GOT3 (cell line): ENCODE measurements at places on chromosomes 6 and 20.

GRCh38 chr6:44527181-44527580, 139.7 kb downstream of the CDC5L start:
- DNase-seq = no peak

DNA sequence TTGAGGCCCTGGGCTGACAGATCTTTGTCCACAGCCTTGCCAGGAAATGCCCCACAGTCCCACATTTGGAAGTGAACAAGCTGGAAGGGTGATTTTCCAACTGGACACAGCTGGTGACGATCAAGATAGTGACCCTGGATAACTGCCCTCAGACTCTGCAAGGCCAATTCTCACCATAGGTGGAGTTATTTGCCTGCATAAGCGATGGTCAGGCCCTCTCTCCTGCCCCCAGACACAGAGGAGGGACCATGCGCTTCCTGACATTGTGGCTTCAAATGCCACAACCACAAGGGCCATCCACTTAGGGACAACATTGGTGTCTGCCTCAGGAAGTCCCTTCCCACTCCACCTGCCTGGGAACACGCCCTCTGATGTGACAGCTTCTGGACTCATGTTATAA, 96.0 kb downstream of the JPH2 start:
- no peak for DNase-seq

GRCh38 chr20:18287546-18287914, 797 bp upstream of the ZNF133 start:
- no peak for DNase-seq

DNA sequence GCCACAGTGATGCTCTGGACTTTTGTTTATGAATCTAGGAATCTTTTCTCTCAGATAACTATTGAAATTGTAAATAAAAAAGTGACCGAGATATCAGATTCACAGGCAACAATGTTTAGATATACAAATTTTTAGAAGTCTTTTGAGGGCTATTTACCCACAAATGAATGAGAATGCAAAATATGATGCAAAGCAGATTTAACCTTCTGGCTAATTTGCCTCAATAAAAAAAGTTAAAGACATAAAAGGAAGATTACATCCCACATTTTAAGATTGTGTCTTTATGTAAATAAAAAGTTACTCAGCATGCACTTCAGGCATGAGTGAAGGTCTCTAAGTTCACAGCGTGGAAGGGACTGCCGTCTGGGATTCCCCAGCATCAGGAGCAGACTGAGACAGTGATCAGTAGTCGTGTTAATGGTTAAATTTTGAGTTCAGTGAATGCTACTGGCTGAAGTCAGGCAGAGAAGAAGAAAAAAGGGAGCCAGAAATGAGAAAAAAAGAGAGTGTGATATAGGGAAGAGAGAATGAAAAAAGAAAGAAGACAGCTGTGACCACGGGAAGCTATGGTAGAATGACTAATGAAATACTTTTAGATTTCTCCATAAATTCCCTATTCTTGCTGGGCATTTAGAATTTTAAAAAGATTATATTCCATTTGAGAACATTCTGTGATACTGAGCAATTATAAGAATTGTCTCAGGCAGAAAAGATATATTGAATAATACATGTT, 93.6 kb downstream of the MYB start:
- DNase-seq = no peak

DNA sequence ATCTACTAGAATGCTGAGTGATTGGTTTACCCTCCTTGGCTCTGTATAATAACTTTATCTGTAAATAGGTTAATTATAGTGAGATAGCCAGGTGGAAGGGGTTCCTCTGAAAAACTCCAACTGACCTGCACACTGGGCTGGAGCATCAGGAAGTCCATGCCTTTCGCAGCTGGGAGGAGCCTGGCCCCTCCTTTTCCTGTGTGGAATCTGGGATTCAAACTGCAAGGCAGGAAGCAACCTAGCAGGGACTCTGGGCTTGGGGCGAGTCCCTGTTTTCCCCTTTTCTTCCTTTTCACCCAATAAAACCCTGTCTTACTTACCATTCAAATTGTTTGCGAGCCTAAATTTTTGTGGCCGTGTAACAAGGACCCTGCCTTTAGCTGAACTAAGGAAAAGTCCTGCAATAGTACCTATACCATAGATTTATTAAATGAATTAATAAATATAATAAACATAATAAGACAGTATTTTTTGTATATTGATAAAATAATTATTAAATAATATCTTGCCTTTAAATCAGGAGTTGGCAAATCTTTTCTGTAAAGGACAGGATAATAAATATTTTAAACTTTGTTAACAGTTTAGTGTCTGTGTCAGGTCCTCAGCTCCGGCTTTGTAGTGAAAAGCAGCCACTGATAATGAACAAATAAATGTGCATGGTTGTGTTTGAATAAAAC, 406.2 kb upstream of the MMS22L start:
- no peak for DNase-seq

DNA sequence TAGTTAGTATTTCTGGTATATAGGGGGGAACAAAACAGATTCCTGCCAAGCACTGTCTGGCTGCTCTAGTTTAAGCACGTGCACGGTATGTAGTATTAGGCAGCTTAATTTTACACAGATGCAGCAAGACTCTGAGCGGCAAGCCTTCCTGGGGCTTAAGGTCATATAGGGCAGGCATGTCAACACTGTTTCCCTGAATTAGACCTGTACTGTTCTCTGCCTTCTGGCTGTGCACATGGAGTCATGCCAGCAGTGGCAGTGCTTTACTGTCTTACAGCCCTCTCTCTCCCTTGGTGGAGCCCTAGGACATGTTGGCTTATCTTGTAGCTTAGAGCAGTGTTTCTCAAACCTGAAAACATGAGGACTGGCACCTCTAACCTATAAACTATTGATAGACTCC, 56.6 kb downstream of the PHF20 start:
- no peak for DNase-seq

- no peak for DNase-seq
Measured at GRCh38 chr6:157929076-157929475, 52.6 kb upstream of the SYNJ2 start.

- DNase-seq = no peak
Measured at GRCh38 chr20:2713285-2713684, 20.7 kb downstream of the EBF4 start.

- DNase-seq = no peak
Measured at GRCh38 chr6:35911871-35912653, 8.8 kb downstream of the SRPK1 start.

GRCh38 chr20:16459019-16459700, 114.1 kb downstream of the KIF16B start:
- no peak for DNase-seq

DNA sequence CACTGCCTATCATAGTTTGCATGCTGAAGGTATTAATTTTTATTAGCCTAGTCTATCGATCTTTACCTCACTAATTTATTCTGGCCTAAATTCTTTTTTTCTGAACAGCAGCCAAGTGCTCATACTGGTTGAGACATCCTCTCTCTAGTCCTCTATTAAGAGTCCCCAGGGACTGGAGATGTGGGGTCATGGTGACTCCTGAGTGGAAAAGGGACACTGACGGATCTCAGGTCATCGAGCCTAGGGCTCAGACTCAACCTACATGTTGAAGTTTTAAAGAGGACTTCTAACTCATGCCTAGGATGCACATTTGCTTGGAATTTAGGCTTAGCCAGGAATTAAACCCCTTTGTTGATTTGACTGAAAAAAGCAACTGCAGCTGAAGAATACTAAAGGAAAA, 378.1 kb downstream of the BTBD9 start:
- no peak for DNase-seq

DNA sequence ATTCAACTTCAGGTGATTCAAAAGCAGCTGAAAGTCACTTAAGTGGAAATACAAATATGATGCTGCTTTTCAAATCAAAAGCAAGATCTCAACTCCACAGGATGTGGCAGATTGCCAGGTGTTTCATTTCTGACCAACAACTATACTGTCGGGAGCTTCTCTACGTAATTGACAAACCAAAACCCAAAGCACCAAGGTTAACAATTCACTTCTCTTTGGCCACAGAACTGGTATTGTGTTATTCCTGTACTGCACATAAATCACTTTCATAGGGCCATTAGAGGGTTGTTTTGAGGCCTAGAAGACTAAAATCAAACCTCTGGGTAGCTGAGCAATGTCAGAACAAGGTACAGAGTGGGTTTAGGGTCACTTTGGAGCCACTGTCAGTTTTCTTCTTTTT, 169.7 kb downstream of the HAO1 start:
- no peak for DNase-seq

DNA sequence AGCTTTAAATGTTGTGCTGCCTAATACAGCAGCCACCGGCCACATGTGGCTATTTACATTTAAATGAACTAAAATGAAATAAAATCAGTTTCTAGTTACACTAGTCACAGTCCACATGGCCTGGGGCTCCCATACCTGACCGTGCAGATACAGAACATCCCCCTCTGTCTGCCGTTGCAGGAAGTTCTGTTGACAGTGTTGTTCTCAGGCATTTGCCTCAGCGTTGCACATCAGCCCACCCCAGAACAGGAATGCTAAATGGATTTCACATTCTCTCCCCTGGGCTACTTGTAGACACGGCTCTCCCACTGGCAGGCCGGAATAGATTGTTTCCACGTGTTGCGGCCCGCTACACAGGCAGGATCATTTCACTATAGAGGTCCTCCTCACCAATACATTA, 26.3 kb downstream of the JAG1 start:
- no peak for DNase-seq

DNA sequence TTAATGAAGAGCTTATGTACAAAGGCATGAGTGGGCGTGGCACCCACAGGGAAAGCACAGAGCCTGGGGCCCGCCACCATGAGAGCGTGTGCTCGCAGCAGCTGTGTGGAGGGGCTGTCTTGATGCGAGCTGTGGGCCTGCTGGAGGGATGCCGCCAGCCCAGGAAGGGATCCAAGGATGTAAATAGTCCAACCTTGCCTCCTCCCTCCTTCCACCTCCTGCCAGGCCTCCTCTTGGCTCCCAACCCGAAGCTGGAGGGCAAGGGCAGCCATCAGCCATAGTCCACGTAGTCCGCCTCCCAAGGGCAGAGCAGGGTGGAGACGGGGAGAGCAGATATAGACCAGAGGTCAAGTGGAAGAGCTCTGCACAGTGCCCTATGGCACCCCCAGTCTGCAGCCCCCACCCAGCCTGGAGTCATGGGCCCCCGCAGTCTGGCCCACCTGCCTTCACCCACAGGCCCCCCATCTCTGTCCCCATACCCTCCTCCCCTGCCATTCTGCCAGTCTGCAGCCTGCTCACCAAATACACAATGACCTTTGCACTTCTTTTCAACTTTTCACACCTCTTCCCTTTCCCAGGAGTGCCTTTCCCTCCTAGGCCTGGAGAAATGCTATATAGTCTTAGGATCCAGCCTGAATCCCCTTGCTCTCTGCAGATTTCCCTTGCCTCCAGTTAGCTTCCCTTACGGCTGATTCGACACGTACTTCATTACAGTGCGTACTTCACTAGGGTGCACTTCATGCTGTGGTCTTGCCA, 77.1 kb downstream of the SHLD1 start:
- DNase-seq = no peak

DNA sequence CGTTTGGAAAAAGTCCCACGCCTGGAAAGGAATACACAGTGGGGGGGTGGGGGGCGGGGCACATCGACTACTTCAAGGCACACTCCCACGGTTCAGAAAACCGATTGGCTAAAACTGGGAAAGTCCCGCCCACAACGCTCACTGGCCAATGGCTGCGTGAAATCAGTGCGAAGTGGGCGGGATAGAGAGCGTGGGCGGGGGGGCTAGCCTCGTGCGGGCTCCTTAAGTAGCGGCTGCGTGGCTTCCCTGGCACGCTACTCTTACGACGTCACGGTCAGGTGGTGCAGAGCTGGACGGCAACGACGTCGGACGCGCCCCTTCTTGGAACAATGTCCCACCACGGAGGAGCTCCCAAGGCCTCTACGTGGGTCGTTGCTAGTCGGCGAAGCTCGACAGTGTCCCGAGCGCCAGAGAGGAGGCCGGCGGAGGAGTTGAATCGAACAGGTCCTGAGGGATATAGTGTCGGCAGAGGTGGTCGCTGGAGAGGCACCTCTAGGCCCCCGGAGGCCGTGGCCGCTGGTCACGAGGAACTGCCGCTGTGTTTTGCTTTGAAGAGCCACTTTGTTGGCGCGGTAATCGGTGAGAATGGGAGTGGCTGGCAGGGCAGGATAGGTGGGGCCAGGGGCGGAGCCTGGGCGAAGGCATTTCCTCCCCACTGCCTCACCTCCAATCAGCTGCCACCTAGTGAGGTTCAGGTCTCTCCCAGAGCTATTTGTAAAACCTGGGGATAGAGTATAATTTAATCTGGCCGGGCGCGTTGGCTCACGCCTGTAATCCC, at the start of gene DDX43:
Gene DDX43 (plus strand): TSS at position 252 of the 778 bp plus-strand sequence. CDS start 78 bp downstream, at position 330.
- DNase-seq = no peak

DNA sequence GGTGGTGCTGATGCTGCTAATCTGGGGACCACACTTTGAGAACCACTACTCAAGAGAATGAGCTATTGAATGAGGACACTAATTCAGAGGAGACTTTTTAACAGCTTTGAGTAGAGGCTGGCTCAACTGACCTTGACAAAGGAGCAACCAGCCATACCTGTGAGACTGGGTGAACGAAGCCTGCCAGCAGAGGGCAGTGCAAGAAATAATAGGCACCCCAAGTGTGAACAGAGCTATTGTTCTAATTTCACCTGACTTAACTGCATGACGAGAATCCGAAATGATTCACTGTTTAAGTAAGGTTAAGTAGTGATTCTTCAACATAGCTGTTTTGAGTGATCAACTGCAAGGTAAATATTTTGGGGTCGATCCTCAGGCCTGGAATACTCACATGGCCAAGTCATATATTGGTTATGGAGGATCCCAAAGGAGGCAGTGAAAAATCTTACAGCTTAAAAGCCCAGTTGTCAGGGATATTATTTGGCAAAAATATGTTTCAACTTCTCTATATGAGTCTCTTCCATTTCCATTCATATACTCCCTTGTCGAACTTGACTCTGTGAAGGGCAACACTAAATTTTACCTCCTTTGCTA, 550.5 kb upstream of the MARCKS start:
- no peak for DNase-seq
